ENCODE measurements at places on chromosomes 5 and 9. TPM values are rescaled to one million over a fixed set of nuclear protein-coding genes. Genes with fewer than 3 reads are reported as not detected.
A peak's percentile ranks its signal among the peaks of the same experiment; 100 is the strongest.

- ATAC-seq, result peak; percentile 99
These were observed 27.6 kb upstream of the SMIM23 start for GRCh38 chr5:171757853-171758535.

- ATAC-seq, result peak; percentile 99
These were observed at the start of gene ALDH1B1 for GRCh38 chr9:38392235-38393127. ALDH1B1 (plus strand) TSS chr9:38392702; CDS start chr9:38395749, 3,047 bp downstream.

- no peak for ATAC-seq
These were observed 244.8 kb upstream of the MPDZ start for GRCh38 chr9:13524245-13524644.

The PTPDC1 gene
- 6.2 TPM for total RNA-seq
